Cortex of kidney (tissue), 1 donor: ENCODE measurements at places on chromosomes 4 and X.

GRCh38 chr4:180160195-180160983 lies 2082.8 kb upstream of the TENM3 start:
- no peak for DNase-seq

- DNase-seq = no peak
Measured at GRCh38 chr4:136864604-136865185, 667.6 kb downstream of the PCDH18 start.

DNA sequence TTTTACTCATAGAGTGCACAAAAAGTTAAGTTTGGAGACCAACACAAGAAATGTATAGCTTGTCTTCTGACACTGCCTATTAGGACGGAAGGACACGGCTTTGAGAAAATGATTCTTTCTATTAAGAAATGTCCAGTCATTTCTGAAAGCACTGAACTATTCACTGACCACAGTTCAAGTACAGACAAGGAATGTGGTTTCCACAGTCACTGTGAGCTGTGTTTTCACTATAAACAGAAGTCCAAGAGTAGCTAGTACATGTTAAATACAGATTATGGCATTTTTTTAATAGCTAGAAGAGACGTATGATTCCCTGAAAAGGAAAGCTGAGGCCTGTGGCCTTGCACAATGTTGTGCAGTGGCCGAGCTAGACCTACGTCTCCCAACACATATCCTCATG lies 115.1 kb upstream of the GPM6A start:
- no peak for DNase-seq

DNA sequence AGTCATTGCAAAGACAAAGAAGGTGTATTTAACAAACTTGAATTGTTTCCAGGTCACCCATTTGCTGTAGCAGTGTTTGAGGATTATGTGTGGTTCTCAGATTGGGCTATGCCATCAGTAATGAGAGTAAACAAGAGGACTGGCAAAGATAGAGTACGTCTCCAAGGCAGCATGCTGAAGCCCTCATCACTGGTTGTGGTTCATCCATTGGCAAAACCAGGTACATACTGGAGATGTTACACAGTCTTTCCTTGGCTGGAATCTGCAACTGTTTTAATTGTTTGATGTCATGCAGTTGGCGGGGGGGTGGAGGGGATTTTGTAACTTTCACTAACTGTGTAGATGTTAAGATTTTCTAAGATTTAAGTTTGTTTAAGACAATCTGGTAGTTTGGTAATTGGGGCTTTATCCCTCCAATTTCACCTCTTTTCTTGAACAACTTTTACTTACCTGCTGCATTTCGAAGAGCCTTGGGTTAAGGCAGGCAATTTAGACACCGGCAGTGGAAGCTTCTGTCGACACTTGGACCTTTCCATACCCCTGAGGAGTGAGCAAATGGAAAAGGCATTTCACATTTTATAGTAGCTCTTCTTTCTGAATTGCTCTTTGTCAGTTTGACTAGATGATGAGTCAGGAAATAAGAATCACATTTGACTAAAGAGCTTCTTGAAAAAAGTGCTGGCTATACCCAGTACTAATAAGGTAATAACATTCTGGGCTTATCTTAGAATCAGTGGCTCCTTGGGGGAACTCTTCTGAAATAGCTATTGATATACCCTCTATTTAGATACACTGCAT lies 67.4 kb downstream of the EGF start:
- no peak for DNase-seq

DNA sequence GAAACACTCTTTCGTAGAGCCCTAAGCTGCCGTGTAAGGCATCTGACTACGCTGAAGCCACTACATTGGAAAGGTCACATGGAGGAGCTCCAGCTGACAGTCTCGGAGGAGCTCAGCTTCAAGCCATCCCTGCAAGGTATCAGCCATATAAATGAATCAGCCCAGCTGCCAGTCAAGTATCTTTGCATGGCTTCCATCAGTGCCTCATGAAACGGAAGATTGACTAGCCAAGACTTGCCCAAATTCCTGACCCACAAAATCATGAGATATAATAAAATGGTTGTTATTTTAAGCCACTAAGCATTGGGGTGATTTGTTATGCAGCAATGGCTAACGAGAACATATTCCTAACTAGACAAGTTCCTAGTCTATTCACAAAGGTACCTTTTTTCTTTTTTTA lies 104.1 kb upstream of the SCOC start:
- no peak for DNase-seq

GRCh38 chr4:4726051-4726450 lies 133.4 kb upstream of the MSX1 start:
- no peak for DNase-seq

DNA sequence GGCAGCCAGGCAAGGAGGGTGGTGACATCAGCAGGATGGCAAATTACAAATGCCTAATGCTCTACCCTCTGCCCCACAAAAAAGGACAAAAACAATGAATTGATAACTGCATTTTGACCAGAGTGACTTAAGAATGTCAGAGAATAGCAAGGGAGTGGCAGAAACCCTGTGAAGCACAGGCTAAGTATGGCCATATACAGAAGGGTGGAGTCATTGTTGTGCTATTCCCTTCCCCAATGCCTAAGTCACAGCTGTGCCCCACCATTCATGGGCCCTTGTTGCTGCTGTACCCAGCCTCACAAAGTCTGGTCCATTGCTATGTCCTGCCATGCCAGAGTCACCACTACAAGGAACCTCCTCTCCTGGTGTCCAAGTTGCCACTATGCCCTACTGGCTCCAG lies 123.1 kb downstream of the NEK1 start:
- no peak for DNase-seq

GRCh38 chr4:184201179-184201578 lies 16.5 kb downstream of the ENPP6 start:
- no peak for DNase-seq

GRCh38 chr4:8308856-8309771 lies 39.6 kb downstream of the HTRA3 start:
- no peak for DNase-seq

DNA sequence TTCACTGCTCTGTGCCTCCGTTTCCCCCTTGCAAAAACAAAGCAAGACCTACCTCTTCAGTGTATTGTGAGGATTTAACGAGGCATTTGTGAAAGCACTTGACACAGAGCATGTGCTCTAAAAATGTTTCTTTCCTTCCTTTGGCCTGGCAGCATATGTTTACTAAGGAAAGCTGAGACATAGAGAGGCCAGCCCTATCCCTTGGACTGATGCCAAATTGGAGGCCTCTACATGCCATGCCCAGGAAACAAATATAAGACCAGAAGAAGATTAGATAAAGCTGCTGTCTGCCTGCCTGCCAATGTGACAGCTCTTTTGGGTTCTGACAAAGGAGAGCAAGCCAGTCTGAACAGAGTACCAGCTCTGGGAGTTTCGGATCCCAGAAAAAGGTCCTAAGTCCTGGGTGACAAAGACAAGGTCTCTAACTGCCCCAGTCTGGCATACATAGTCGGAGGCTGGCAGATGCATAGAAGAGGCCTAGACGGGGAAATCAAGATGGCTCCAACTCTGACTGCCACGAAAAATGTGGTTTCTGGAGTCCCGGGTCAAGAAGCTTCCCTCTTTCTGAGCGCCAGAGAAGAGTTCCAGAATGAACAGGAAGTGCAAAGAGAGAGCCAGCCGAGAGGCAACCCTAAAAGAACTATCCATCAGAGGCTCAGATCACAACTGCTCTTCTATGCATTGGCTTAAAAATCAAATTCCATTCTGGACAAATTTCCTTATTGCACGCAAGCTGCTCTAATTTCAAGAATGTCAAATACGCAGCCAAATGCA lies 25.8 kb downstream of the OTUD6A start:
- DNase-seq = no peak

DNA sequence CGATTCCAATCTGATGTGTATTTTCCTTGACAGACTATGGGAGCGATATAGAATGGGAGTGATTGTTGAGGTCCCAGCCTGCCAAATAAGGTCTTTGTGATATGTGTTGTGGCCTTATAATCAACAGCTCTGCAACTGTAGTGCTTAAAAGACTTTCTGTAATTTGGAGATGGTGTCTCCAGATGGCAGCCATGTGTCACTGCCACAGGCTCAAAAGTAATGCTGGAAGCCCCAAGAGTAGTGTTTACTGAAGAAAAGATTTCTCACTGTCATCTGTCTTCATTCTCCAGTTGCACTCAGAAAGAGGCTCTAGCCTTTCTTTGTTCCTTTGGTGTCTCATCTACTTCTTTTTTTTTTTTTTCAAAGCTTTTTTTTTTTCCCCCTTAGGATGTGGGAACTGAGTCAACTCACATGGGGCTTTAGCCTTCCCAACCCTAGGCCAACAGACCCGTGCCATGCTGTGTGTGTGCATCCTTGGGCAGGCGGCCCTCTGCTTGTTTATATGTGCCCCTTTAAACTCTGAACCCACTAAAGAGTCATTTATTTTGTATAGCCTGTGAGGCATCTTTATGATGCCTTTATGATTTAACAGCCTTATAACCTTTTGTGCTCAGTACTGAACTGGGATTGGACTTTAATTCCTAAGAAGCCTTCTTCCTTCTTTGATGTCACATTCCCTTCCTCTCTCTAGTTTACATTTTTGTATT lies 15.6 kb downstream of the SRPX2 start:
- no peak for DNase-seq

DNA sequence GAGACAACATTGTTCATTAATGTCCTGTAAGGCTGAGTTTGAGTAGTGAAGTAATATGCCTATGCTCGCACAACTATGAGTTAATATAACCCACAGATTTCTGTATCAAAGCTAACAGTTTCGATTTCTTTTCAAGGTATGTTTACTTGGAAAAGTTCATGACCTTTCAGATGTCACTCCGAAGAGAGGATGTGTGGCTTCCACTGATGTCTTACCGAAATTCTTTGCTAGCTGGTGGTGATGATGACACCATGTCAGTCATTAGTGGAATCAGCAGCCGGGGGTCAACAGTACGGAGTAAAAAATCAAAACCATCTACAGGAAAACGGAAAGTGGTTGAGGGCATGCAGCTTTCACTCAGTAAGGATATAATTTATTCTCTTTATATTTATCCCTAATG lies 124.9 kb downstream of the STAG2 start:
- no peak for DNase-seq
